ENCODE measurements at places on chromosomes 4 and X. TPM values are rescaled to one million over a fixed set of nuclear protein-coding genes. Genes with fewer than 3 reads are reported as not detected.
A peak's percentile ranks its signal among the peaks of the same experiment; 100 is the strongest.

DNA sequence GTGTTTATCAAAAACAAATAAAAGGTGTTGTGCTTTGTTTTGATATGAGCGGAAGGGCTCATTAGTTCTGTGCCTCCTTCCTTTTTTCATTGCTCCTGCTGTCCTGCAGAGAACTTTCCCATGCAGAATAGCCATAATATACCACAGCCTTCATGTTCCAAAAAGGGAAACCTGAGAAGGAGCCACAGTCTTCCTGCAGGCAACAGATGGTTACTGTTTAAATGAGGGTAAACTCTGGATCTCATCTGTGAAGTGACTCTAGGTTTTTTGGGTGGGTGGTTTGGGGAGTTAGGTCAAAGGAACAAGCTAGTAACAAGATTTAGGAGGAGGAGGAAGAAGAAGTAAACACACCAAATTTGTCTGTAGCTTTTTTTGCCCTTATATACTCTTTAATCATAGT, 131.8 kb downstream of the BMPR1B start:
- no peak for DNase-seq

- peak; percentile 91 for DNase-seq
Observed at GRCh38 chrX:12978205-12979025, 3.5 kb downstream of the TMSB4X start.

DNA sequence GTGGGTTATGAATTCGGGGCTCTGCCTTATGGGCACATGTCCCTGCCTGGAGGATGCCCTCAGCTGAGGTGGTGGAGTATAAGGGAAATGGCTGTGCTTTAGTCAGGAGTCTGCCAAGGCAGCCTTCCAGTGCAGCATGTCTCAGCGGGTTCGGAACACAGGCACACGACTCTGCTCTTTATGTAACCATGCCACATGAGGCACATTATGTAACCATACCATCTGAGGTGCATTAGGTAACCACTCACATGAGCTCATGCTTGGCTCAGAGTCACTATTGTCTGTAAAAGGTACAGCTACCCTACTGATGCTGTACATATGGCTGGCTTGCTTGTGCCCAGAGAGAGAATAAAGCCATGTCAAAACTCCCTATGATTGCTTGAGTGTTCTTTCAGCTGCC, 723.6 kb downstream of the TRAM1L1 start:
- no peak for DNase-seq

GRCh38 chrX:134692233-134692632, 34.0 kb upstream of the PLAC1 start:
- no peak for DNase-seq

GRCh38 chr4:36163198-36163597, 81.1 kb downstream of the ARAP2 start:
- no peak for DNase-seq

GRCh38 chr4:156547439-156547838, 424.2 kb downstream of the PDGFC start:
- no peak for DNase-seq

Gene SMIM10
- total RNA-seq, result 2.0 TPM

Gene RTL3
- not detected for total RNA-seq

Gene IL3RA
- not detected for total RNA-seq

Gene ZDHHC15
- 2.2 TPM for total RNA-seq
